NB4 (cell line): ENCODE measurements at places on chromosomes 16 and 17.

- DNase-seq: no peak
Measured at GRCh38 chr16:68644296-68644695, 814 bp upstream of the CDH3 start.

DNA sequence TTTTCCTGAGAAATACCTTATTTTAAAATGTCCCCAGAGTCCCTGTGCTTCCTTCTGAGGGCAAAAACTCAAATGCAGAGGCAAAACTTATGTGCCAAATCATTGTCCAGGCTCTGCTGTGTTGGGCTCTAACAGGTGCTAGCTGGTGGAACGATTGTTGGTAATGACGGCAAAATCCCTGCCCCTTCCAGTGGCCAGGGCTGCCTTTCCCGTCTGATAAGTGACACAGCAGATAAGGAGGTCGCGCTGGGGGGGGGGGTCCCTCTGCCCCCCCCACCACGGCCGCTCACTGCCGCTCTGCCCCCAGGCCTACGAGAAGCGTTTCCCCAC, 29.1 kb downstream of the SEC14L5 start:
- DNase-seq: no peak

GRCh38 chr17:83050651-83051395, 28.6 kb upstream of the METRNL start:
- DNase-seq: no peak

- no peak for DNase-seq
Measured at GRCh38 chr16:4369007-4369733, 2.5 kb upstream of the VASN start.

DNA sequence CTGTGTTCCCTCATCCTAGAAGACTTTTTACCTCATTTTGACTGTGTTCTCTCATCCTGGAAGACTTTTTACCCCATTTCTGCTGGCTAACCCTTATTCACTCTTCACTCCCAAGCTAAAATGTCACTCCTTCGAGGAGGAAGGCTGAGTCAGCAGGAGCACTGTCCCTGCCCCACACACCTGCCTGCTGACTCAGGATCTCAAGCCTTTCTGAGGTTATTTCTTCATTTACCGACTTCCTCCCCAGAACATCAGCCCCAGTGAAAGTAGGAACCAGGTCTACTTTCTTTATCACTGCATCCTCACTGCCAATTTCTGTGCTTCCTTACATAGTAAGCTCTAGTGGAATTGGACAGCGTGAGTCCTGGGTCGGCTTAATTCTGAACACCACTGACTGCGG, 220.6 kb downstream of the HS3ST4 start:
- DNase-seq: no peak

GRCh38 chr16:65728167-65728566, 606.3 kb upstream of the CDH11 start:
- no peak for DNase-seq

GRCh38 chr16:52318302-52319009, 228.5 kb downstream of the TOX3 start:
- no peak for DNase-seq

GRCh38 chr17:70750983-70751382, 581.7 kb downstream of the KCNJ2 start:
- DNase-seq: no peak

GRCh38 chr17:37182786-37183465, 192.9 kb upstream of the C17orf78 start:
- DNase-seq: no peak

GRCh38 chr17:20987511-20987910, 55.3 kb downstream of the USP22 start:
- no peak for DNase-seq

DNA sequence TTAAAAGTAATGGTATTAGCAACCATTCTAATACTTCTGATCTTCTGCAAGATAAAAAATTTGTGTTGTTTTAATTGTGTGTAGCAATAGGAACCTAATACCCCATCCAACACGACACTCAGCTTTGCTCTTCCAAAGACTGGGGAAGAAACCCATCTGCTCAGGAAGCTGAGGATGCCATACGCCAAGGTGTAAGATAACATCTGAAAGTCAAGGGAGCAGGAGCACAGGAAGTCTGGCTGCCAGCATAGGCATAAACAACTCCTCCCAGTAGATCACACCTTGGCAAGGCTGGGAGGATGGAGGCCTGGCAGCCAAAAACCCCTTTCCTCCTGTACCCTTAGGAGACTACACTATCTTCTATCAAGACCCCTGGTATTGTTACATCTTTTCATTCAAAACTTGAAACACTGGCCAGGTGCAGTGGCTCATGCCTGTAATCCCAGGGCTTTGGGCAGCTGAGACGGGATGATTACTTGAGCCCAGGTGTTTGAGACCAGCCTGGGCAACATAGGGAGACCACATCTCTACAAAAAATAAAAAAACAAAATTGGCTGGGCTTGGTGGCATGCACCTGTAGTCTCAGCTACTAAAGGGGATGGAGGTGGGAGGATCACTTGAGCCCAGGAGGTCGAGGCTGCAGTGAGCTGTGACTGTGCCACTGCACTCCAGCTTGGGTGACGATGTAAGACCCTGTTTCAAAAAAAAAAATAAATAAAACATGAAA, 5.7 kb upstream of the SPHK1 start:
- no peak for DNase-seq

- DNase-seq: peak; percentile 76
Measured at GRCh38 chr16:84266451-84266850, 26.6 kb upstream of the KCNG4 start.

DNA sequence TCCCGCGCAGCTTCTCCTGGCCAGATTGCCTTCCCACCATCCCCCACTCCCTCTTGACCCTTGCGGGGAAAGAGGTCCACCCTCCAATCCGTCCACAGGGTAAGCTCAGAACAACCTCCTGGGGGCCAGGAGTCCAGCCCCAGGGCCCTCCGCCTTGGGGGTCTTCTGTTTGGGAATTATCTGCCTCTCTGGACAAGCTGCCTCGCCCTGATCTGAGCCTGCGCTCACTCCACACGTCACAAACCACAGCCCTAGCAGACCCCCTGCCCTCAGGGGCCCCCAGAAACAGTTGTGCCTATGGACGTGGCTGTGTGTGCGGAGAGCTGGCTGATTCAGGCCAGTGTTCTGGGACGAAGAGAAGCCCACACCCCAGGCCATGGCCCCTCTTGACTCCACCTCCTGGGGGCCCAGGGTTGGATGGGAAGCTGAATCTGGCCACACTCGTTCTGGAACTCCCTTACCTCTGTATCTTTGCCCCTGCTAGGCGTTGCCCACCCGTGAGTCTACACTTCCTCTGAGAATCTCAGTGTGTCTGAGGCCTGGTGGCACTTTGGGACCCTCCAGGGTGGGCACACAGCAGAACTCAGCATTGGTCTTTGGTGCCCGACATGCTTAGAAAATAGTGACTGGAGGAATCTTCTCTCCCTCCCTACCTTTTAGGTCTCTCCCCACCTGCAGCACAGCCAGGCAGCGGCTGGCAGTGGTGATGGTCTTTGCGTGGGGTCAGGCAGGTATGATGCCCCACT, 119.9 kb upstream of the SMURF2 start:
- no peak for DNase-seq

DNA sequence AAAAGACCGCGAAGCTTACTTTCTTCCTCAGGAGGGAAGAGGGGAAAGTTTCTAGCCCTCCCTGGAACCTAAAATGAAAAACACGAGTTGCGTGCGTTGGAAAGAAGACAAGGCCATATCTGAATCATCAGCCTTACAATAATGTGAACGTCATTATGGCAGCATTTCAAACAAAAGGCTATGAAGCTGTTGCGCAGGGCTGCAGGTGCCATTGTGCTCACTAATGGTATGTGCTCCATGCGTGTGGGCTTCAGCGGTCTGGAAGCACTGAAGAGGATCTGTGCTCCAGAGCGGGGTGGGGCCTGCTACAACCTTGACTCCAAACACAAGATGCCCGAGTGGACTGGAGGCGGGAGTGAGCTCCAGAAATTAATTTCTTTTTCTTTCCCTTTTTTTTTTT, 12.1 kb upstream of the CYB5B start:
- DNase-seq: no peak

- DNase-seq: peak; percentile 65
Measured at GRCh38 chr17:1532836-1533602, 16.6 kb upstream of the INPP5K start.

- no peak for DNase-seq
Measured at GRCh38 chr17:38922538-38923297, 2.7 kb upstream of the LASP1NB start.

DNA sequence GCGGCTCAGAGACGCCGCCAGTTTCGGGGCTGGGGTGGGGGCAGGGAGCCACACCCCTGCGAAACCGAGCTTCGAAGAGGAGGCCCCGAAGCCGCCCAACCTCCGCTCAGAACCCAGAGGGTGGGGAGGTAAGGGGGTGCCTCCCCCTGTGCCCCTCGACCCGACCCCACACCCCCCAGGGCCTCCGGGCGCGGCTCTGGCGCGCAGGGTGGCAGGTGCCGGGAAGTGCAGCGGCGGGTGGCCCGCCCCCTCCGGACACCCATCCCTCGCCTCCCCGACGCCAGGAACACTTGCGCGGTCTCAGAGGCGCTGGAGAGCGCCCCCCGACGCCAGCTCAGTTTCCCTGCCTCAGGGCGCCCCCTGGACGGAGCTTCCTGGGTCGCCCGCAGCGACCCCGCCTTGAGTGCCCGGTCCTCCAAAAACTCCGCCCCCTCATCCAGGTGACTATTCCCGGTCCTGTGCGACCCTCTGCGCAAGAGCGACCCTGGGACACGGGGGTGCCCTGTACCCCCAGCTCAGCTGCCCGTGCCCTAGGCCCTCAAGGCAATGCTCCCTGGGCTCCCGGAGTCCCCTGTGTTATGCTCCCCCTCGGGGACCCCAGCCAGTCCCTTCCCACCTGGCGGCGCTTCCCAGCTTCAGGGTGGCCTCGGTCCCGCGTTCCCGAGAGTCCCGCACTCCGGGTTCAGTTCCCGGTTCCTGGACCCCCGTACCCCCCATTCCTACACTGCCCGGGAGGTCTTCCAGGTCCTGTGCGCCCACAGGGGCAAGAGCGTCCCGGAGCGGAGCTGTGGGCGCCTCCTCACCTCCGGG, 562 bp downstream of the PPL start:
- no peak for DNase-seq

GRCh38 chr16:87416826-87417527, 24.8 kb downstream of the MAP1LC3B start:
- DNase-seq: peak; percentile 47

- peak; percentile 67 for DNase-seq
Measured at GRCh38 chr16:66605177-66605978, 874 bp downstream of the CMTM3 start.

DNA sequence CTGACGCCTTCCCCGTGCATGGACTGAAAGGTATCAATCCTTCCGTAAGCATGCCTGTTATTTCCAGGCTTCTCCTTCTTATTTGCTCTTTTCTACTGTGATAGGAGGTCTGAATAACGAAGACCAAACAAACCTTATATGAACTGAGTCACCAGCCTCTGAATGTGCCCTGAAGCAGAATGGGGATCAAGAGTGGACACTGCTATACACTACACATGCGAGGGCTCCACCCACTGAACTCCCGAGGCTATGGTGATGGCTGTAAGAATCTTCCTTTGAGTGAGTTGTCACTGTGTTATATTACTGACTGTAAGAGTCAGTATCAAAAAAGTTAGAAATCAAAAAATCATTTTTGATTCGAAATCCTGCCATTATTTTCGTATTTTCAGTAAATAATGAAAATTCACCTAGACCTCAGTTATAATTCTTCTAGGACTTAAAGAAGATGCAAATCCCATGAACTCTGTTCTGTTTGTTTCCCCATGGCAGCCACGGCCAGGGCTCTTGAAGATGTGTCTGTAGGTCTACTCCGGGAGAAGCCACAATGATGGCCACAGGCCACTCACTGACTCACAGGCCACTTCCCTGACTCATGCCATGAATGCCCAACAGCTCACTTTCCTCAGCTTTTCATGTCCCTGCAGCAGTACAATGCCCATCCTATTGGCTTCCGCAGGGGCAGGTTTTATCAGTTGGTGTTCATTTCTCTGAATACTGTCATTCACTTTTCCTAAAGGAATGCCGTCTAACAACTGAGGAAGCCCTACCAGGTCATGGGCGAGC, 54.7 kb downstream of the ZZEF1 start:
- DNase-seq: no peak

DNA sequence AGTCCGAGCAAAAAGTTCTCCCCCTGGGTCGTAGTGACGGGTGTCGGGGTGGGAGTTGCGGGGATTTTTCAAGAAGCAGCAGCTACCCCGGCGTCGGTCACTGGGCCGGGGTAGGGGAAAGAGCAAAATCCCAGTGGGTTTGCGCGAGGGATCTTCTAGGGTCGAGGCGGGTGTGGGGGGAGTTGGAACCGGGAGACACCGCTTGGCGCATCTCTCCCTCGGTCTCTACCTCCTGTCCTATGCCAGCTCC, 2.3 kb upstream of the UBTF start:
- no peak for DNase-seq

GRCh38 chr17:4142107-4142900, 526 bp downstream of the ZZEF1 start:
- DNase-seq: peak; percentile 45
